ENCODE measurements at places on chromosomes 7 and 10.

- no peak overlapping the region for H3K27ac ChIP-seq
- H3K36me3 ChIP-seq, result no peaks in the 10 kb centered on the region
- no peaks in the 10 kb centered on the region for H3K4me1 ChIP-seq
Measured at GRCh38 chr10:48792687-48793096, 108.0 kb downstream of the WDFY4 start.

GRCh38 chr10:70573599-70574506, 28.7 kb downstream of the PRF1 start:
- H3K27ac ChIP-seq, result no peak overlapping the region
- H3K27me3 ChIP-seq, result no peaks in the 10 kb centered on the region
- no peak overlapping the region for H3K4me3 ChIP-seq
- H3K36me3 ChIP-seq, result peaks cover 2% of the 10 kb centered on the region

- peaks cover 70% of the 10 kb centered on the region for H3K4me1 ChIP-seq
- no peaks in the 10 kb centered on the region for H3K36me3 ChIP-seq
- H3K4me3 ChIP-seq, result no peak overlapping the region
- no peak for DNase-seq
- no peaks in the 10 kb centered on the region for H3K27me3 ChIP-seq
Measured at GRCh38 chr7:6232534-6232933, 39.9 kb downstream of the CYTH3 start.

GRCh38 chr7:96931891-96932290, 73.5 kb upstream of the DLX6 start:
- peaks cover 12% of the 10 kb centered on the region for H3K27me3 ChIP-seq
- no peak overlapping the region for H3K4me3 ChIP-seq
- no peak for DNase-seq

DNA sequence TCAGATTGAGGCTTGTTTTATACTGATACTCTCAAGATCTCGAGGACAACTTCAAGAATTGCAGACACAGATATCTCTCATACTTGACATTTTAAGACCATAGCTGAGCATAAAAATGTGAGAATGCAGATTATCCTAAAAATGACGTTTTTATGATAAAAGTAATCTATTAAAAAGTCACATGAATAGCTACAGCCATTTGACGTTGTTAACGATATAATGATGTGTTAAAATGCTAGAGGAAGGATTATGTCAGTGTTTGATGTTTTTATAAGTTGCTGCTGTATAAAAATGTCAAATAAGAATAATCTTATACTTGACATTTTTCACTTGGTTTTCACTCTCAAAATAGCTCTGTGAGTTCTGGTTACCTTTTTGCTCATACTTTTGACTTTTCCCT, 67.1 kb upstream of the NPVF start:
- H3K4me1 ChIP-seq, result no peaks in the 10 kb centered on the region
- no peak overlapping the region for H3K27ac ChIP-seq

GRCh38 chr7:141559961-141560360, 8.8 kb downstream of the AGK start:
- no peak for DNase-seq
- H3K36me3 ChIP-seq, result peaks cover 42% of the 10 kb centered on the region
- no peaks in the 10 kb centered on the region for H3K27me3 ChIP-seq
- H3K4me3 ChIP-seq, result no peak overlapping the region
- H3K27ac ChIP-seq, result no peak overlapping the region
- peaks cover 20% of the 10 kb centered on the region for H3K4me1 ChIP-seq

DNA sequence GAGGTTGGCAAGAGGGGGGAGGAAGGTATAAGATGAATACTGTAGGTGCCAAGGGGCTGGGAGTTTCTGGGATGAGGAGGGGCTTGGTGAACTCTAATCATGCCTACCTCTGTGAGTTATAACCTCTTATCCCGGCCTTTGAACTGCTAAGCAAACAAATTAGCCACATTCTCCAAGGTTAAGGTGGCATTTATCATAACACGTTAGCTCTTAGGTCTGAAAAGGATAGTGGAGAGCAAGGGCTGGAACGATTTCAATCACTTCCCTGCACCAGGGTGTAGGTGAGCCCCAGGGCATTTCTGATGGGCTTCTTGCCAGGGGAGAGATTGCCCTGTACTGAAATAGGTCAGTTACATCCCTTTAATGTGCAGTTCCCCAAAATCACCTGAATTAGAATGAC, 28.6 kb upstream of the DMBT1 start:
- H3K27ac ChIP-seq, result no peak overlapping the region
- peaks cover 11% of the 10 kb centered on the region for H3K4me1 ChIP-seq
- no peaks in the 10 kb centered on the region for H3K36me3 ChIP-seq
- DNase-seq, result no peak
- H3K4me3 ChIP-seq, result no peak overlapping the region
- peaks cover 22% of the 10 kb centered on the region for H3K27me3 ChIP-seq

DNA sequence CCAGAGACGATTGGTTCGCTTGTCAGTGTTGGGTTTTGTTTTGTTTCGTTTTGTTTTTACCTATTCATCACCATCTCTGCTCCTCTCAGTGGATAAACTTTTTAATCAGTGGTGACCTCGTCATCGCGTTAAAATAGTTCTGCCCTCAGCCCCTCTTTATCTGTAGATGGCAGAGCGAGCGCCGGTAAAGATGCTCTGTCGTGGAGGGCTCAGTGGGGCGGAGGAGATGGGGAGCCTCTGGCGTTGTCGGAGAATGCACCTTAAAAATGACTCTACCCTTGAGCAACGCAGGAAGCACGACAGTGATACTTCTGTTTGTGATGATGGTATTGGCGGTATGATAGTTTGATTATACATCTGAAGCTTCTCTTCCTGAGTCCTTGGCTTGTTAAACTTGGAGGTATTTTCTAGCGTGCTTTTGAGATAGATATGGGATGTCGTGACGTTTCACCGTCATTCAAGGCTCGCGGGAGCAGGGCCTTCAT, 554 bp downstream of the CSGALNACT2 start:
- H3K36me3 ChIP-seq, result peaks cover 2% of the 10 kb centered on the region
- H3K4me1 ChIP-seq, result peaks cover 51% of the 10 kb centered on the region
- peak overlapping the region; percentile 98 for H3K27ac ChIP-seq
- peak overlapping the region; percentile 97 for H3K4me3 ChIP-seq

DNA sequence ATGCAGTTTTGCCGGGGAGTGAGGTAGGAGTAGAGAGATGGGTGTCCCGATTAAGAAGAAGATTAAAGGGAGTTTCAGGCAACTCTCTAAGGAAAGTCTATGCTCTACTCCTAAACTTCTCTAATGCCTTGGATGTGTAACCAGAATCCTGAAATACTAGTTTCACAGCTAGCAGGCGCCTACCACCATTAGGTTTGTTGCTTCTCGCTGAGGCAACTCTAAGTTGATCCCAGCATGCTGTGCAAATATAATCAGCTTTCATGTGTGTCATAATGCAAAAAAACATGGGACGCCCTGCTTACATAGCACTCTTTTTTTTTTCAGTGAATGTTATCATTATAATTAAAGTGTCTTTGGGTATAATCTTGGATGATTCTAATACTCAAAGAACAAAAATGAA, 50.4 kb upstream of the FAM3C start:
- no peak for DNase-seq
- peaks cover 16% of the 10 kb centered on the region for H3K4me1 ChIP-seq
- no peaks in the 10 kb centered on the region for H3K27me3 ChIP-seq
- H3K4me3 ChIP-seq, result no peak overlapping the region
- no peak overlapping the region for H3K27ac ChIP-seq
- H3K36me3 ChIP-seq, result no peaks in the 10 kb centered on the region

DNA sequence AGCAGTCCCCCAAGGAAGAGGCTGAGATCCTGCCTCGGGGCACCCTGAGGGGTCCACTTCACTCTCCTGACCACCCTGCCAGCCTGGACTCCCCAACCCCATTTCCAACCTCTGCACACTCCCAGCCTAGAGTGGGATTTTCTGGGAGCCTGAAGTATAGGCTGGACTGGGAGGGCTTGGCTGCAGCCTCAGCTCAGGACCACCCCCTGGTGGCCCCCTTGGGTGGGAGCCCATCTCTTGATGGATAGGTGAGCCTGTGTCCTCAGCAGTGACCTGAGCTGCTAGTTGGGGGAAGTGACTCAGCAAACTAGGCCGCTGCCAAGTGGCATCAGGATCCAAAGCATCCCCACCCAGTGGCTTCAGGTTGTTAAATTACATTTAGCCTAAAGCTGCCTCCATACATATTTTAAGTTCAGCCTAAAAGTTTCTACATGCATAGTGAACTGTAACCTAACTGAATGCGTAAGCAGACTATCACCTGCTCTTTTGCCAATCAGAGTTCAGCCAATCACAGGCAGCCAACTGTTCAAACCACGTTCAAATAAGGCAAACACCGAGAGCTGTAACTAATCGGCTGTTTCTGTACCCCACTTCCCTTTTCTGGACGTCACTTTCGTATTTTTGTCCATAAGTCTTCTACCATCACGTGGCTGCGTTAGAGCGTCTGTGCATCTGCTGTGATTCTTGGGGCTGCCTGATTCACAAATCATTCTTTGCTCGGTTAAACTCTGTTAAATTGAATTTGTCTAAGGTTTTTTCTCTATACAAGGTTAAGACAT, 144.0 kb downstream of the PLPP4 start:
- no peaks in the 10 kb centered on the region for H3K27me3 ChIP-seq
- H3K4me1 ChIP-seq, result no peaks in the 10 kb centered on the region
- no peak for DNase-seq
- H3K27ac ChIP-seq, result no peak overlapping the region
- no peaks in the 10 kb centered on the region for H3K36me3 ChIP-seq

GRCh38 chr10:132140167-132140925, 46.4 kb upstream of the DPYSL4 start:
- H3K27ac ChIP-seq, result no peak overlapping the region
- no peaks in the 10 kb centered on the region for H3K36me3 ChIP-seq
- H3K4me1 ChIP-seq, result no peaks in the 10 kb centered on the region
- no peak for DNase-seq
- H3K27me3 ChIP-seq, result no peaks in the 10 kb centered on the region

DNA sequence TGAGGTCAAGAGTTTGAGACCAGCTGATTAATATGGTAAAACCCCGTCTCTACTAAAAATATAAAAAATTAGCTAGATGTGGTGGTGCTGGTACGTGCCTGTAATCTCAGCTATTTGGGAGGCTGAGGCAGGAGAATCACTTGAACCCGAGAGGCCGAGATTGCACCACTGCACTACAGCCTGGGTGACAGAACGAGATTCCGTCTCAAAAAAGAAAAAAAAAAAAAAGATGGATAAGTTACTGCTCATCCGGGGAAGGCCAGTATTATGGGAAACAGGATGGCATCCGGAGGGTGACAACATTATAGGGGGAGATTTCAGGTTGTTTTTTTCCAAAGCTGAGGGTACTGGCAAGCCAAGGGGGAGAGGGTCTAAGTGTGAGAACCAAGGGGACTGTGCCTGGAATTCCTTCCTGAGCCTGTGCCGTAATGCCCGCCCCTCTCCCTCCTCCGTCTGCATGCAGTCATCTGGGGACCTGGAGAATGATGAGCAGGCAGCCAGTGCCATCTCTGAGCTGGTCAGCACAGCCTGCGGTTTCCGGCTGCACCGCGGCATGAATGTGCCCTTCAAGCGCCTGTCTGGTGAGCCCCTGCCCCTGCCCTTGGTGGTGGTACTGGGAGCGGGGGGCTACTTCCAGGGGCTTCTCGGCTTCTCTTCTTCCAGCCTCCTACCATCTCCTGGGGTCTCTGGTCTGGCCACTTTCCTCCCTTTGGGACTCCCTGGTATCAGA, 4.4 kb downstream of the LAMTOR4 start:
- peaks cover 14% of the 10 kb centered on the region for H3K36me3 ChIP-seq
- peak overlapping the region; percentile 31 for H3K27ac ChIP-seq
- H3K27me3 ChIP-seq, result no peaks in the 10 kb centered on the region
- no peak for DNase-seq
- H3K4me1 ChIP-seq, result peaks cover 33% of the 10 kb centered on the region
- no peak overlapping the region for H3K4me3 ChIP-seq

DNA sequence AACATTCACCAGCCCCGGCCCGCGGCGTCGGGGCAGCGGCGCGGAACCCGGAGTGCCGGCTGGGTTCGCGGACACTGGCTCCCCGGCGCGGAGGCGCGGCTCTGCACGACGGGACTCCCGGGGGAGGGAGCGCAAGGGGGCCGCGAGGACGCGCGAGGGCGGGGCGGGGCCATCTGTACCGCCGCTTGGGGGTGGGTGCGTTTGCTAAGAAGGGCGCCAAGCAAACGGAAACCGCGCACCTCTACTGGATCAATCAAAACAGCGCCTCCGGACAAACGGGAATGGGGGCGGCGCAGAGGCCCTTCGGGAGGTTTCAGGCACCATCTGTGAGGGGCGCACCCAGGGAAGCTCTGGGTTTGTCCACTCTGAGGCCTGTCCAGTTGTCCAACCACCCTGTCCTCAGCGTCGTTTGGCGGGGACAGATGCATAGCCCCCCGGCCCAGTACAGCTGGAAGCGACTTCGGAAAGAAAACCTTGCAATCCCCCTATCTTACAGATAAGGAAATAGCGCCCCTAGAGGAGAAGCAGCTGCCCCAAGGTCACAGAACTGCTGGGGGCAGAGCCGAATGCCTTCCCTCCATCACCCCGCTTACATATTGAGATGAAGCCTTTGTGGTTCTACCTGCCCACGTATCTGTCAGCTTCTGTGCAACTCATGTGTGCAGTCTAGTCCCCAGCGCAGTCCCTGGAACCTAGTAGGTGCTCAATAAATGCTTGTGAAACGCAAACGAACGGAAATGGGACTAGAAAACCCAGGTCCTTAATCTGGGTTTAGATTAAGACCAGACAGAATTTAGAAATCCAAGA, 10.7 kb upstream of the SLIT1 start:
- H3K36me3 ChIP-seq, result no peaks in the 10 kb centered on the region
- peak overlapping the region; percentile 65 for H3K4me3 ChIP-seq
- H3K27ac ChIP-seq, result no peak overlapping the region
- DNase-seq, result no peak

DNA sequence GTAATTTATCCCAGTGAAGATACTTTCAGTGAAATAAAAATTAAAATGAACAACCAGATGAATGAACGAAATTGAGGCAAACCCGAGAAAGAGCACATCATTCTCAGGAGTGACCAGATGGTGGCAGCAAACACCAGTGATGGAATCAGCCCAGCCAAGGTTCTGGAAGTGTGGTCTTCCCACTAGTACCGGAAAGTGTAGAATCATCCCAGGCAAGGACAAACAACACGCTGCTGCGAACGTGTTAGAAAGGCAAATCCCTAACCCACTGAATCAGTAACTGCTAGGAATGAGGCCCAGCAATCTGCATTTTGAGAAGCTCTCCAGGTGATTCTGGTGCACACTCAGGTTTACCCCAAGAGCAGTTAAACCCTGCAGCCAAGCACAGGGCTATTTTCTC, 15.5 kb upstream of the SLC18A3 start:
- no peaks in the 10 kb centered on the region for H3K36me3 ChIP-seq
- peaks cover 11% of the 10 kb centered on the region for H3K4me1 ChIP-seq
- H3K27ac ChIP-seq, result no peak overlapping the region

DNA sequence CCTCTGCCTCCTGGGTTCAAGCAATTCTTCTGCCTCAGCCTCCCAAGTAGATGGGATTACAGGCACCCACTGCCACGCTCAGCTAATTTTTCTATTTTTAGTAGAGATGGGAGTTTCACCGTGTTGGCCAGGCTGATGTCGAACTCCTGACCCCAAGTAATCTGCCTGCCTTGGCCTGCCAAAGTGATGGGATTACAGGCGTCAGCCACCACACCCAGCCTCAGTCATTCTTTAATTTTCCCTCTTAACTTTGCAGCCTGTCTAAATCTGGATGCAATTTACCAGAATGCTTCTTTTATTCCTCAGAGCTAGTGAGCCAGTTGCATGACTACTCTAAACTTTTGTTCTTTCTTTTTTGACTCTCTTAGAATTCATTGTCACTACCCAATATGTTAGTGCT, 90.5 kb upstream of the CSTF2T start:
- H3K27me3 ChIP-seq, result no peaks in the 10 kb centered on the region
- H3K27ac ChIP-seq, result no peak overlapping the region
- H3K36me3 ChIP-seq, result peaks cover 4% of the 10 kb centered on the region

All from osteocyte (in vitro differentiated cells).